ENCODE measurements at places on chromosomes 7 and 10.

DNA sequence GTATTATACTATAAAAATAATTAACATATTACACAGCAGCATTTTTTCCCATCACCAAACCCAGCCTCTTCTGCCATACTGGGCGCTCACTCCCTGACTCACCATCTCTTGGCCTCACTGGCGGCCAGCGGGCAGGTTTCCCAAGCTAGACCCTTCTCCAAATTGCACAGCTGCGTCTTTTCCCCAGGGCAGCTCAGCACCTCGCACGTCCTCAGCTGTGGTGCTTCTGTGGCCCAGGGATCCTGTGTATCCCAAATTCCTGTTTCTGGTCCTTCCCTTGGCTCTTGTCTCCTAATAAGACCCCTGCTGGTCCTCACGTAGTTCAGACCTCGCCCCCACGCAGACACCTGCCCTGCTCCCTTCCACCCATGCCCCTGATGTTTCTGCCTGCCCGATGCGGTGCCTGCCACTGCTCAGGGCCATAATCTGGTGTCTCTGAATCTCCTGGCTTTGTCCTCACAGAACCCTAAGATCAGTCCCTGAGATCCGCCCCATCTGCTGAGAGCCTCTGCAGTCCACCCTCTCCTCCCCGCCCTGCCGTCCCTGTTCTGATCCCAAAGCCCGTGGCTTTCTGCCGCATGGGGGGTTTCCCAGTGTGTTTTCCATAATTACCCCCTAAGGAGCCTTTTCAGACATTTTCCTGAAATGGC, 290.1 kb downstream of the TCERG1L start:
- DNase-seq = no peak

DNA sequence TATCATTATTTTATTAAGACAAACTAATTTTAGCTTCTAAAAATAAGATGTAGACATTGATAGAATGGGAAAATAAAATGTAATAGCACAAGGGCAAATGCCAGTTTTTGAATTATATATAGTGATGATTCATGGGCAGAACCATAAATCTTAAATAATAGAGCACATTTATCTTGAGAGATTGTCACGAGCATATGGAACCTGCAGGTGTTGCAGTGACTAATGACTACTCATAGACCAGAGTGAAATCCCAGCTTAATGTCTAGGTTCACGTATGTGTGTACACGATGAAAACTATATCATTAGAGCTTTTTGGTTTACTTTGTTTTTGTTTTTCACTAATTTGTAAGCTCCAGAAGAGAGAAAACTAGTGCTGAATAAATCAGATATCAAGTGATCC, 150.2 kb upstream of the CACNA2D1 start:
- DNase-seq = no peak

GRCh38 chr7:128919881-128920799, 9.6 kb upstream of the KCP start:
- DNase-seq = no peak

DNA sequence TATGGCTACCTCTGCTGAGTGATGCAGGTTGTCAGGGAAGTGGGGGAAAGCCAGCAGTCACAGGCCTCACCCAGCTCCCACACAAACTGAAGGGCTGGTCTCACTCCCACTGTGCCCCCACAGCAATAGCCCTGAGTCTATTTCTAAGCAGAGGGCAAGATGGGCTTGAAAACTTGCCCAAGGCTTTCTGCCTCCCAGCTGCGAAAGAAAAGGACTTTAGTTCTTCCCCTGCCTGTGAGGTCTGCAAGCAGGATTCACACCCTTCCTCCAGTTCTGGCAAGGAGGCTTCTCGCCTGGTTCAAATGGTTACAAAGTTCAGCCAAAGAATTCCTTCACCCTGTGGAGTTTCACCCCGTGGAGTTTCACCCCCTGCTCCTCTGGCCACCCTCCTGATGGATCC, 63.3 kb upstream of the PRLHR start:
- DNase-seq = no peak

GRCh38 chr7:116258734-116259133, 48.4 kb downstream of the TES start:
- DNase-seq = no peak

GRCh38 chr10:33422471-33423153, 88.1 kb upstream of the NRP1 start:
- DNase-seq = peak; percentile 42

DNA sequence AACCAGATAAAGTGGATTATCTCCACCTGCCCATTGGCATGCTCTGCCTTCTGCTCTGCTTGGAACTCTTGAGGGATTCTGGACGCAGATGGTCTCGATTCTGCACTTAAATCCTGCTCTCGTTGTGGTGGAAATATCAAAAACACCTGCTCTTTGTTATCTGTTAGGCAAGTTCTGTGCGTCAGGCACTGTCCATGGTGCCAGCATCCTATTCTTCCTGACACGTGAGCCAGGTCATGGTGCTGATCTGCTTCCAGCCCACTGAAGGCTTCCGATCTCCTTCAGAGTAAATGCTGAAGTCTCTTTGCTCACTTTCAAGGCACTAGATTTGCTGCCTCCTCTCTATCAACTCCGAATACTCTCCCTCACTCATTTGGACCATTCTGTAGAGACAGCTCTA, 505.6 kb downstream of the HTR7 start:
- DNase-seq = no peak

GRCh38 chr10:6215683-6216484, 13.2 kb downstream of the PFKFB3 start:
- no peak for DNase-seq

GRCh38 chr7:117458977-117459583, 20.7 kb upstream of the CFTR start:
- DNase-seq = no peak

GRCh38 chr10:101708870-101709269, 13.9 kb upstream of the FBXW4 start:
- no peak for DNase-seq

- no peak for DNase-seq
These were observed 348.7 kb upstream of the SEMA3C start for GRCh38 chr7:81267508-81267907.

GRCh38 chr7:150325110-150325611, 1.8 kb upstream of the ACTR3C start:
- DNase-seq = no peak

GRCh38 chr10:78116361-78116760, 82.7 kb downstream of the RPS24 start:
- DNase-seq = peak; percentile 36

- DNase-seq = no peak
These were observed 188.1 kb upstream of the STEAP1 start for GRCh38 chr7:89966067-89966664.

DNA sequence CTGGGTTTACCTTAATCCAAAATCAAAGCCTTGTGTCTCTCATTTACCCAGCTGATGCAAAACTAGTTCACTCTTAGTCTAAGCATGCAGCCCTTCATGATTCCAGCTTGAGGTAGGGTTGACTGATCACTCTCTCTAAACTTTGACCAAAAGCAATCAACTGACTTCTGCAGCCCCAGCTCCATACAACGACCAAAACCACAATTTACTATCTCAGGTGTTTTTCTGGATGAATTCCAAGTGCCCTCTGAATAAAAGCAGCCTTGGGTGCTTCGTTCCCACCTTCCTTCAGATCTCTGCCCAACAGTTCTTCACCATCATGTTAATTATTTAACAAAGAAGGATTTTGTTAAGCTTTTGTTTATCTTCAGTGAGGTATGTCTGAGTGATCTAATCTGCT, 62.6 kb downstream of the CCDC6 start:
- no peak for DNase-seq

DNA sequence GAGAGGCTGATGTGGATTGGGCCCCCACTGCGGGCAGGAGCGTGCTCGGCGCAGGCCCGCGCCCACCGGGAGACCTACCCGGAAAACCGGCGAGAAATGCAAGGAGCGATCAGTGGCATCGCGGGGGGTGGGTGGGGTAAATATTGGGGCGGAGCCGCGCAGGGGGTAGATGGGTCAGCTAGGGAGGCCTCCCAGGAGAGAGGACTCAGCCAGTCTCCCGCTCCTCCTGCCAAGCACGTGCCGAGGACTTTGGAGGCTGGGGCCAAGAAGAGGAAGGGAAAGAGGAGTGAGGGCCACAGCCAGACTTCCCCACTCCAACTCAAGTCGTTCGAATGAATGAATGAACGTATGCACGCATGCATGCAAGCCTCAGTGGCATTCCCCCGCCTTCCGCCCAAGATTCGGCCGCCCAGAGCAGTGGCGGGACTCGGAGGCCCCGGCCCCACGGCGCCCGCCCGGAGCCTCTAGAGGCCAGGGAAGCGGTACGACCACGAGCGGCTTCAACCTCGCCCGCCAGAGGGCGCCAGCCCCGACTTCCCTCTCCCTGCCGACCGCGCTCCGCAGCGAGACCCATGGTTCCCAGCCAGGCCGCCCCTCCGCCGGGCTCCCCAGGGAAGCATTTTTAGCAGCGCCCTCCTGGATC, 3.6 kb downstream of the NPM3 start:
- DNase-seq = peak; percentile 88

DNA sequence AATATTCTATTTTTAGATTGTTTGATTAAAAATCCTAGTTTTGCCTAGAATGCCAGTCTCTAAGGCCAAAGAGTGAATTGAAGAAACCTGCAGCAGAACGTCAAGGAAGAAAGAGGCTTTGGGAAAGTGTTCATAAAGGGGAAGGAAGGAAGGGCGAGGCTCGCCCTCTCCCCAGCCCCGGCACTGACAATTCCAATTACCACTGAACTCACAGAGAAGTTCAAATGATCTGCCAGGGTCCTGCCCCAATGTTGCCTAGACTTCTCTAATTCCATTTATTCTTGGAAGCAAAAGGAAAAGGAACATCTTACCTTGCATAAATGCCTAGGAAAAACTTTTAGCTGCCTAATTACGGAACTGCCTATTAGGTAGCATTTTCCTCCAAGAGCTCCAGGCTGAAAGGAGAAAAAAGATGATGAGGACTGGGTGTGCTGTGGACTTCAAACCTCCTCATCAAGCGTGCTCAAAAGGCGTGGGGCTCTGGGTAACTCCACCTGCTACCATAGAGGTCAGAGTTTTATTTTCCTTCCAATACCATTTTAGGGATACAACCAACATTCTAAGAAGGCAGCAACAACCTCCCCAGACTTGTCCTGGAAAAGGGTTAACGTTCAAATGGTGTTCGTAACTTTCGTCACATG, 134.5 kb downstream of the PKD1L1 start:
- DNase-seq = no peak

DNA sequence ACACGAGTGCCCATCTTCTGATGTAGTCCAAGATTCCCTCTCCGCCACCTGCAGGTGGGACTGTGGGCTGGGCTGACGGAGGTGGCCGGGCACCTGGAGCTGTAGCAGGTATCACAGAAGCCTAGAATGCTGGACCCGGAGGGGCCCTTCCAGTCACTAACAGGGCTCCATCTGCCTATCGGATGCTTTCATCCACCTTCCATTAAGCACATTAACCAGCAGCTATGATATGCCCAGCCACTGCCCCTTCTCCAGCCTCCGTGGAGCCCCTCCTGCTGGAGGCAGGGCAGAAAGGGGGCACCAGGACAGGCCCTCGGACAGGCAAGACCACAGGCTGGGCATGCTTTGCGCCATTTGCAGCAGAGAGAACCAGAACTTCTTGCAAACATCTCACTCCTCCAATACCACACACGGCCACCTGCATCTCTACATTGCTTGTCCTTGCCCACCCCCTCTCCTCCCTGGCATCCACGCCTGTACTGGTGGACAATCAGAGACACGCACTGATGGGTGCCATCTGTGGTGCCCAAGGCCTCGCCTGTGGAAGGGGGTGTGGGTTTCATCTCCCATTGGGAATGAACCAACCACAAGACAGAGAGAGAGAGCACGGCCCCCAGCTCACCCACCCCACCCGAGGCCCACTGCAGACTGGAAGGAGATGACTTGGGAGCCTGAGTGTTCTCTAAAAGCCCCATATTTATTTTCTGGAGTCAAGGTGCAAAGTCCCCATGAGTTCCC, 16.8 kb downstream of the PRKAG2 start:
- DNase-seq = no peak

- DNase-seq = no peak
These were observed 84.0 kb upstream of the ODAD2 start for GRCh38 chr10:28082885-28083284.

DNA sequence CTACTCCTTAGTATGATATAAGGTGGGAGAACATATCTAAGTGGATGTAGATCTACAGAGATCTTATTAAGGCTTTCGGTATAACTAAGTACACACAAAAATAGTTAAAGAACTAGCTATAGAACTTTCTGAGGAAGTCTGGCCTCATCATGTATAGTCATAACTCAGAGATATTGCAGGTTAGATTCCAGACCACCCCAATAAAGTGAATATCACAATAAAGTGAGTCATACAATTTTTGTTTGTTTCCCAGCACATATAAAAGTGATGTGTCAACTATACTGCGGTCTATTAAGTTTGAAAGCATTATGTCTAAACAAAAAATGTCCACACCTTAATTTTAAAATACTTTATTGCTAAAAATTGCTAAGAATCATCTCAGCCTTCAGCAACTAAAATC, 24.7 kb upstream of the SEMA3A start:
- no peak for DNase-seq

- DNase-seq = no peak
These were observed 47.4 kb downstream of the NRAP start for GRCh38 chr10:113616244-113617074.

GRCh38 chr10:118108194-118109026, 61.7 kb upstream of the RAB11FIP2 start:
- peak; percentile 37 for DNase-seq

DNA sequence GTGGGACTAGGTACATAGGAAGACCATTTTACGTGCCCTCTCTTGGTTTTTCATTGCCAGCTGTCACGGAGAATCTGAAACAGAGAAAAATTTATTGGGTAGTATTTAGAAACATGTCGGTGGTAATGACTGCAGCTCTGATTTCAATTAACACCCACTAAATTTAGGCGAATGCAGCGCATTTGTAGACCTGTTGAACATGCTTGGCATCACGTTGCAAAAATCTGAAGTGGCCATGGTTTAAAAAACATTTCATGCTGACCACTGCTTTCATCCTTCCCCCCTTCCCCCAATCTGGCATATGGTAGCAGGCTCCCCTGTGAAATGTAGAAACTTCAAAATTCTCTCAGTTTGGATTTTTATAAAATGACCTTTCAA, 34.0 kb downstream of the LRMDA start:
- DNase-seq = no peak

- peak; percentile 57 for DNase-seq
These were observed 144.0 kb upstream of the RET start for GRCh38 chr10:42932735-42933447.

DNA sequence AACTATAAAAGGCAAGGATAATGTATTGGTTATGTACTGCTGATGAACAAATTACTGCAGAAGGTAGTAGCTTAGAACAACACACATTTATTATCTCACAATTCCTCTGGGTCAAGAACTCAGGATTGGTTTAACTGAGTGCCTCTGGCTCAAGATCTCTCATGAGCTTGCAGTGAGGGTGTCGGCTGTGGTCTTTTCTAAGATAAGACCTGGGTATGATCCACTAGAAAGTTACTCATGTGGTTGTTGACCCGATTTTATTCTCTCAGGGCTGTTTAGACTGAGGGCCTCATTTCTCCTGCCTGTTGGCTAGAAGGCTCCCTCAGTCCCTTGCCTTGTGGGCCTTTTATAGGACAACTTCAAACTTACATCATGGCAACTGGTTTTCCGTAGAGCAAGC, 86.7 kb downstream of the VWDE start:
- DNase-seq = no peak

Data from right kidney (tissue), 9 donors.